ENCODE measurements at places on chromosomes 4 and X.

DNA sequence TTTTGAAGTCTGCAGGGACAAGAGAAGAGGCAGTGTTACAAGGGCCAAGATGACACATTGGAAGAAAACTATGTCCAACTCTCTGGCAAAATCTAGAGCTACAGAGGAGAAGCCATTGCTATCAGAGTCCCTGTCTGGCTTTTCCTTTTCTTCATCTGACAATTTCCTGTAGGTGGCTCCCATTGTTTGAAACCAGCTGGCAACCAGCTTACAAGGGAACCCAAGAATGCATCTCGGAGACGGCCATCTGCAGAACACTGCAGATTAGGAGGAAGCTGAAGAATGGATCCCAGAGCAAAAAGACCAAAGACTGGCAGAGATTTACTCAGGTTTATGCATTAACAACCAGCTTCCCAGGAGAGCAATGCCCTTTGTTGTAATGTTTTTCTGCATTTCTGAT, 216.2 kb upstream of the CTSO start:
- DNase-seq = no peak

DNA sequence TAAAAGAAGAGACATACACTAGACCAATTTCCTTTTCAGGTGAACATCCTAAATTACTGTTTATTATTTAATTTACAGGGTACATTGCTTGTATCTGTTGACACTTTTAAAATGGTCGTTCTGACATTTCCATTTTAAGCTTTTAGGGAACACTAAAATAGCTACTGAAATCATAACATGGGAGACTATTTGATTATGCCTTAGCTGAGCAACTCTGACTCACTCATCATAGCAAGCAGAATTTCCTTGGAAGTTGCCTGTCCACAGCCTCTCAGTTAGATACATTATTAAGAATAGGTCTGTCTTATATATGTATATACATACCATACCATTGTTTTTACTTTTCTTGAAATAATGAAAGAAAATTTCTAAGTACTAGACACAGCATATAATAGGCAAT, 22.0 kb downstream of the GUCY1B1 start:
- DNase-seq = no peak

DNA sequence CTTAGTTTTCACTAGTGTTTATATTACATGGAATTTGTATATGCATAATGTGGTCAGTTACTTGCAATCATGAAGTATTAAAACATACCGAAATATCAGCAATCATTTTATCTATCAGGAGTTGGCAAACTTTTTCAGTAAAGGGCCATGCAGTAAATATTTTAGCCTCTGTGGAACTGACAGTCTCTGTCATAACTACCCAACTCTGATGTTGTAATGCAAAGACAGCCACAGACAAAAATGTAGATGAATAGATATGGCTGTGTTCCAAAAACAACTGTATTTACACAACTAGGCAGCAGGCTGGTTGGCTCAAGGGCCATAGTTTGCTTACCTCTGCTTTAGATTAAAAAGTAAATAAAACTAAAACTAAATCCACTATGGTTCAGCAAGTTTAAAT, 200.2 kb downstream of the HS3ST1 start:
- no peak for DNase-seq

DNA sequence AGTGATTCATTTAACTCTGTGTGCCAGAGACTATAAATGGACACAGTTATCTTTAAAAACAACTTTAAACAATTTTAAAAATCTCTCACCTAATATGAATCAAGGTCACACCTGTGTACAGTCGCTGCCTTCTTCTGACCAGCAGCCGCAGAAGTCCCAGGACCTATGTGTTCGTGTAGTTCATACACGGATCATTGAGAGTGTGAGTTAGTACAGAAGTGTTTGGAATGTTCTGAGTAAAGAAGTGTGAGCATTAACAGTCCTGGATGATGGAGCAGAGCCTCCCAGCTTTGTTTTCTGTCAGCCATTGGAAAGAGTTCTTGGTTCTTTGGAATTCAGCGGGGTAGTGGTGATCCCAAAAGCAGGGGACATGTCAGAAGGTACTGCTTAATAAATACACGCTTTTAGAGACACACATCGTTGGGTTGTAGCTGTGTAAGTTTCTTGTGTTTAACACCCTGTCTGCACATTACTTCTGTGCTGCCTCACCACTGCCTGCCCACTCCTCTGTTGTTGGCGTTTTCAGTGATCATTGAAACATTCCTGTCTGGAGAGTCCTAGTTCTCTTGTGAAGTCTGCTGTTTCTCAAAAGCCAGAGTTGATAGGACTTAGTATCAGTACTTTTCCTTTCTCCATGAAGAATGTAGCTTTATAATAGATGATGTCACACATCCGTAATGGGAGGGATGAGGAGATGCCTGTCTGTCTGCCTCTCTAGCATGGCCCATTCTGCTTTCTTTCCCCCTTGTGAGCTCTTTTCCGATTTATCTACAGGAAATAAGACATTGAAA, 90.6 kb downstream of the PTTG2 start:
- DNase-seq = no peak

GRCh38 chr4:2102045-2102883, 43.1 kb downstream of the NAT8L start:
- no peak for DNase-seq

DNA sequence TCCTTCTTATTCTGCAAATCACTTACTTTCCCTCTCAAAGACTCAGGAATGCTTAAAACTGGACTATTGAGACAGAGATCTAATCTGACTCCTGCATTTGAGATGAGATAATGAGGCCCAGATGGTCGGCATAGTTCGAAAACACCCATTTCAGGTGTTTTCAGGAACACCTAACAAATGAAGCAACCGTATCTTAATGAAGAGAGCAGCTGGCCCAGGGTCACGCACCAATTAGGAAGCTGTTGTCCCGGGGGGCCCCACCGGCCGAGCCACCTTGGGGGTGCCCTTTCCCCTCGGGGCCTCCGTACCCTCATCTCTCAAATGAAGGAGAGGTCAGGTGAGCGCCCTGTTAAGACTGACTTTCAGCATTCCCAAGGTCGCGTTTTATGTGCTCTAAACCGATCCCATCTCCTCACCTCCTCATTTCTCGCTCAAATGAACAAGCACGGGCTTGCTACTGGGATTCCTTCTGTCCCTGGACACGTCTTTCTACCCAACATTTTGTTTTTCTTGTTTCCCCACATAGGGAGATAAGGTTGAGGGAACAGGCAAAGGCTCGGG, 824 bp downstream of the LRPAP1 start:
- DNase-seq = no peak

GRCh38 chr4:88060431-88060830, 53.0 kb downstream of the PKD2 start:
- no peak for DNase-seq
